ENCODE measurements at places on chromosomes 6 and 20.

DNA sequence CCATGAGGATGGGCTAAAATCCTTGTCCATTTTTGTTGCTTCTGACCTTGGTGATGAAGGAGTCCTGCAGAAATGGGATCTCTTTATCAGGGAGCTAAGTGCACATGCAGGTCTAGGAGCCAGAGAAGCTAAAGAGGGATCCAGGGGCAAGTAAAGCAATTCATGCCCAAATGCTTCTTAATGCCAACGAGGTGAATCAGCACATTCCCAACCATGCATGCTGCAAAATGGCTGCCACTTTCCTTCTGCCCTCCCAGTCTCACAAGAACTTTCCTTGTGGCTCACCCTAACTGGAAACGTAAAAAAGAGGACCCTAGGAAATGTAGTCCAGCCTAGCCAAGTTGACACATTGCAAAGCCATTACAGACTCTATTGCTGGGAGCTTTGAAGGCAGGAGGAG is 298.4 kb downstream of the MAFB start:
- DNase-seq = no peak

- DNase-seq = no peak
Measured at GRCh38 chr6:155333414-155333813, 19.1 kb upstream of the TFB1M start.

DNA sequence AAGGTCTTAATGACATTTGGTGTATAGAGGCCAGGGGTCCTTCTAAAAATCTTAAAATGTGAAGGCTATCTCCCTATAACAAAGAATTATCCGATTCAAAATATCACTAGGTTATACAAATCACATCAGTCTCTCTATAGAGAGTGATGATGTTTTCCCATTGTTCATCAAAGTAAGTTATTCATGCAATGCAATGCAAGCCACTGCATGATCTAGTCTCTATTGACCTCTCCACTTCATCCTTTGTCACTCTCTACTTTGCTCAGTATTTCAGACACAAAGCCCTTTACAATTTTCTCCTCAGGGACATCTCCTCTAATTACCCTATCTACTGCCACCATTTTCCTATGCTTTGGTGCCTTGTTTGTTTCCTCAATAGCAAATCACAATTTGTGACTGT is 628.0 kb downstream of the HTR1B start:
- DNase-seq = no peak

GRCh38 chr20:51480507-51481270 is 61.8 kb downstream of the NFATC2 start:
- DNase-seq = no peak

DNA sequence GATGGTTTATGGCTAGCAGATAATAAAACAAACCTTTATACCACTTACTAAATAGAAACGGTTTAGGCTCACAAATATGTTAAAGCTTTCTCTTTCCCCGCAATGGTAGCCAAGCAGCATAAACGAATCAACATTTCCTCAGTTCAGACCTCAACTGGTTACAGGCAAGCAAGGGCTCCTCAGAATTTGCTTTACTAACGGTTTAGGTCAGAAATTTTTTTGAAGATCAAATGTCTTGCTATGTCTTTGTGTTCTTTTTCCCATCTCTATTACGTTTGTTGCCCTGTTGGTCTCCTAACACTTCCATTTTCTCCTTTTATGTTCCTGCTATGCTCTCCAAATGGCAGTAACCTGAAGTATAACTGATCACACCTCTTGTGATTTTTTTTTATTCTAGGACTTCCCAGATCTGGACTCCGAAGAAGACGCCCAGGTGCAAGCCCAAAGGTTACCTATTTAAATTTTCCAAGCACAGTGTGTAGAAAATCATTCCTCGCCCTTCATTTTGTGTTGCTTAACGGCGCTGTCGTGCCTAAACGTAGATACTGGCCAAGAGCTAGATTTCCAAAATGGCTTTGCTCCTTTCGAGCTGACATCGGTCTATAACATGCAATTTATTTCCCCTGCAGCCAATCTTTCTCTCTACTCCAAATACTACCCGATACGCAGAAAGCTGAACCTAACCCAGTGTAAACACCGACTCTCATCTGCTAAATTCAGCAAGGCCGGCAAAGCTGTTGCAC is 717 bp upstream of the ASF1A start:
- peak; percentile 64 for DNase-seq
